ENCODE measurements at places on chromosomes 4 and X.

DNA sequence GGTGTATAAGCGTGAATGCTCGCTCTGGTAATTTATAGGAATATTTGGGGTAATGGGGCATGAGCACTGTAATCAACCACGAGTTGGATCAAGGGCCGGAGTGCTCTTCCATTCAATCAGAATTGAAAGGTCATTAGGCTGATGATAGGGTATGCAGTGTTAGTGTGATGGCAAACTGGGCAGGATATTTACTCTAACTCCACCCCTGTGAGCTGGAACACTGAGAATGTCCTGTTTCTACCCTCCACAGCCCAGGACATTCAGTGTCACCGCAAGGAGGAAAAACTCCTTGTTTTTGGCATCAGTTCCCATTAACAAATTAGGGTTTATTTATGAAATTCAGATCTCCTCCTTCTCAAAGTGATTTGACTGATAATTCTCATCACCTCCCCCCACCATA, 137.8 kb downstream of the HS6ST2 start:
- DNase-seq: no peak

DNA sequence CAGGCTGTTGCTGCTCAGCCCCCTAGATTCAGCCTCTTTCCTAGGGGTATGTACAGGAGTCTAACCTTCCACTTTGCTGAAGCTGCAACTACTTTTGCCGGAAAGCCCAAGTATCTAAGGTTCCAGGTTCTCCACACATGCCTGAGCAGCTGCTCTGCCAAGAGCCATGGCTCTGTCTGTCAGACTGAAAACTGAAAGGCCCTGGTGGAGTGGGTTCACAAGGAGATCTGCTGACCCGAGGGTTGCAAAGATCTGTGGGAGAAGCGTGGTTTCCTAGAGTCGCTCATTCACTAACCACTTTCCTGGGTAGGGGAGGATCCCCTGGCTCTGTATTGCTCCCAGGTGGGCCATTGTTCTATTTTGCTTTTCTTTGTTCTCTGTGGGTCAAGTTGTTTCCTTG, 6.0 kb upstream of the PNMA6F start:
- no peak for DNase-seq

GRCh38 chr4:47538825-47539154, 53.7 kb downstream of the ATP10D start:
- no peak for DNase-seq

DNA sequence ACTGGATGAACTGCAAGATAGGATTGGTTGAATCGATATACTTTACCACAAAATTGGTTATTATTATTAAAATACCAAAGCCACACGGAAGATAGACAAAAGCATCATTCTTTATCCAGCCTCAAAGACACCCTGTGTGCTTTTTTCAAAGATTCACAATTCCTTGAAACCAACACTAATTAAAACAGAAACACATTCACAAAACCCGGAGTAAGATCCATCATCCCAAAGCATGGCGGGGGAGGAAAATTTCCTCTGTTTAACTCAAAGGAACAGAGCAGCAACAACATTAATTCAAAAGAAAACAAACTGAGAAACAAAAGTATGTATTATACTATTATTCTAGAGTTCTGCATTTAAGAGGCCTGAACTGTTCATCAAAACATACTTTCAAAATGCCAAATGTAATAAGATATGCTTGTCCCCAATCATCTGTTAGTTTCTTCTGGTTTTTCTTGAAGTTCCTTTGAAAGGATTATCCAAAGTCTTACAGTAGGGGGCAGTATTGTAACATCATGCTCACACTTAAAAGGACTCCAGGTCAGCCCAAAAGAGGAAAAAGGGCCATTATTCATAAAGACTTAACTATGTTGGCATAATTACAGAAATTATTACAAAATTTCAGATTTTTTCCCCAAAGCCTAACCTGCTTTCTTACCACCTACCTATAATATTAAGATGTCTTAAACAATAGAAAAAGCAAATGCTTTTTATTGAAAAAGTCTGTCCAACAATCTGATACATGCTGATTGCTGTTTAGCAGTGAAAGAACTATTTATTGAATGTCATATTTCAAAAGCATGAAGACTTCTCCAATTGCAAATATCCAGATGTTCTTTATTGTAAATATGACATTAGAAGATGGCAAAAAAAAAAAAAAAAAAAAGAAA, 168.7 kb downstream of the SCFD2 start:
- no peak for DNase-seq

- DNase-seq: no peak
Observed at GRCh38 chr4:90943311-90943710, 816.1 kb downstream of the CCSER1 start.

DNA sequence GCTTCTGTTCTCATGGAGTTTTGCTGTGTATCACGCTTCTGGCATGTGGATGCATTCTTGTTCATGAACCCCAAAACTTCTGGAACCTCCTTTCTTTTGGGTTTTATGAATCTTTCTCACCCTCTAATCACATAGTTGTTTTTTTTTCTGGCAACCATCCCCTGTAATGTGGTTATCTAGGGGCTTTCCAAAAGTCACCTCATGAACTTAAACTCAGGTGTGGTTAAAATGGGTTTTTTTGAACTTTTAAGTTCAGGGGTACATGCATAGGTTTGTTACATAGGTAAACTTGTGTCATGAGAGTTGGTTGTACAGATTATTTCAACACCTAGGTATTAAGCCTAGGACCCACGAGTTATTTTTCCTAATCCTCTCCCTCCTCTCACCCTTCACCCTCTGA, 1099.4 kb upstream of the SLIT2 start:
- DNase-seq: no peak

- no peak for DNase-seq
Observed at GRCh38 chr4:11895766-11896165, 467.1 kb upstream of the HS3ST1 start.

GRCh38 chr4:123743848-123744247, 347.3 kb downstream of the SPRY1 start:
- DNase-seq: no peak

GRCh38 chrX:13863324-13863723, 46.4 kb upstream of the GPM6B start:
- no peak for DNase-seq

DNA sequence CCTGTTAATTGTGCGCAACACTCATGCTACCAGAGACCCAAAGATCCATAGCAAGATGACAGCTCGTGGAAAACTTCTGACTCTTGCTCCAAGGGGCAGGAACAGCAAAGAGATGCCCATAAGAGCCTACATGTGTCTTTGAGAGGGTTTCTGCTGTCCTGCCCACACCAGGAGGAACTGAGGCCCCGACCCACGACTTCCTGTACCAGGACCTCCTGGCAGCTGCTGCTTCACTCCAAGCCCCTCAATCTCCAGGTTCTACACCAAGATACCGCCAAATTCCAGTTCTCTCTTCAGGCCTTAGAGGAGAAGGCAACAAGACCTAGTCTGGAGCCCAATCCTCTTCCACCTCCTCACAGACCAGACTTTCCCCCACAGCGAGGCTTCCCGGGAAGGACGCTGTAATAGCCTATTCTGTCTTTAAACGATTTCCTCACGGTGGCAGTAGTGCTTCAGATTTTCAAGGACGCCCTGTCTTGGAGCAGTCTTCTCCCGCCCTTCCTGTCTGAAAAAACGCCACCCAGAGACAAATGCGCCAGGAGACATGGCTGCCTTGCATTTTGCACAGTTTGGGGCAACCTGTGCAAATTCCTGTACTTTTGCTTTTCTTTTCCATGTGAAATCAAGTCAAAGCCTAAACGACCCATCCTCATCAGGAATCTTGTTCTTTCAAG, 230.2 kb upstream of the STK26 start:
- DNase-seq: no peak

DNA sequence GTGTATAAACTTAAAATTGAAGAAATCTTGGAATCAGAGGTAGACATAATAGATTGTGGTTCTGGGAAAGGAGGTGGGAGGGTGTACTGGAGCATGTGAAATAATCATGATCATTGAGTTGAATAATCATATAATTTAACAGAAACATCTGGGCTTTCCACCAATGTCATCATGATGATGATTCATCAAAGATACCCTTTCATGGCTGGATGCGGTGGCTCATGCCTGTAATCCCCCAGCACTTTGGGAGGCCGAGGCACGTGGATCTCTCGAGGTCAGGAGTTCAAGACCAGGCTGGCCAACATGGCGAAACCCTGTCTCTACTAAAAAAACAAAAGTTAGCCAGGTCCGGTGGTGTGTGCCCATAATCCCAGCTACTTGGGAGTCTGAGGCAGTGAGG, 6.7 kb upstream of the RUFY3 start:
- no peak for DNase-seq

DNA sequence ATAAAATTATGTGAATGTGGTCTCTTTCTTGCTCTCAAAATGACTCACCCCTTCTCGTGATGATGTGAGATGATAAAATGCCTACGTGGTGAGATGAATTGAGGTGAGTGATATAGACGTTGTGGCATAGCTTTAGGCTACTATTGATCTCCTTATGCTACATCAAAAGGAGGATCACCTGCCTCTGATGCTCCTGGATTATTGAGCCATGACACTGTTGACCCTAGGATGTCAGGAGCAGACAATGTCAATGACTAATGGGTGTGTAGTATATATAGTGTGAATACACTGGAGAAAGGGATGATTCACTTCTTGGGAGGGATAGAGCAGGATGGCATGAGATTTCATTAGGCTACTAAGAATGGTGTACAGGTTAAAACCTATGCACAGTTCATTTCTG, 210.7 kb upstream of the PRPS2 start:
- DNase-seq: no peak

- no peak for DNase-seq
Observed at GRCh38 chr4:32661229-32661628, 1941.1 kb downstream of the PCDH7 start.

DNA sequence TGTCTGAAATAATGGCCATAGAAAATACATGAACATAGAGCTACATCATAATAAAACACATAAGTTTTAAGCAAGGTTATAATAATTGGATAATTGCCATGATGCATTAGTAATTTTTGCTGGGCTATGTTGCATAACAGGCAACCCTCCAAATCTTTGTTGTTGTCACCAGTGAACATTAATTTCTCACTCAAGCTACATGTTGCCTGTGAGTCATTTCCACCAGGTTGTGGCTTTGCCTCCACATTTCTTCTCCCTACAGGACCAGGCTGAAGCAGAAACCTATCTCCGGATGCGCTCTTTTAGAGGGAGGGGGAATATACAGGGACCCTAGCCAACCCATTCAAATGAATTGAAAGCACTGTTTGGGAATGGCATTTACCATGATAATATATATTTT, 347.7 kb downstream of the GABRG1 start:
- no peak for DNase-seq

DNA sequence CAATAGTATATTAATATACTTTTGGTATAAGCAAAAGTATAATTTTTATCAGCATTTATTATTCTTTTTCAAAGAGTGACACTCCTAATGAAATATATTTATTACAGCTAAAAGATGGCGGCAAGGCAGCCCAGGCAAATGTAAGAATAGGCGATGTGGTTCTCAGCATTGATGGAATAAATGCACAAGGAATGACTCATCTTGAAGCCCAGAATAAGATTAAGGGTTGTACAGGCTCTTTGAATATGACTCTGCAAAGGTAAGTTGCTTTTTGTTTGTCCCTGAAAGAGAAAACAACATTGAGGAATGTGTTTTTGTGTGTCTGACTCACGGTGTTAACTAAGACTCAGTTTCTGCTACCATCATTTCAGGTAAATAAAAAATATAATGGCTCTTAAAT, 71.9 kb downstream of the PDLIM5 start:
- no peak for DNase-seq

- no peak for DNase-seq
Observed at GRCh38 chrX:40420899-40421729, 159.7 kb upstream of the ATP6AP2 start.

- DNase-seq: peak; percentile 47
Observed at GRCh38 chr4:154626793-154627484, 14.5 kb upstream of the FGG start.

DNA sequence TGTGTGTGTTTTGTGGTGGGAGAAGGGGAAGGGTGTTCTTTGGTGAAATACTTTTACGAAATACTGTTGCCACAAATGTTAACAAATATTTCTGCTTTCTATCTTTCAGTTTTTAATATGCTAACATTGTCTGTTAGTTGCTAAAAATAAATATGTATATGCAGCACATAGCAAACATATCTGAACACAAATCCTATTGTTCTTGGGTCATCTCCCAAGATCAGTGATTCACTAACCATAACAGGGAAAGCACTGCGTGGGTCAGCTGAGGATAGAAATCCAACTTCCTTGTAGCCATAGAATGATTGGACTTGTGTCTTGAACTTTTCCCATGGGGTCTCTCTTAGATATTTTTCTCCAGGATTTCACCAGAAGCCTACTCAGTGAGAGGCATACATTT, 250.3 kb upstream of the FAM47A start:
- no peak for DNase-seq

Data from activated CD4-positive, alpha-beta memory T cell treated with anti-CD3 and anti-CD28 coated beads, Interleukin-2, amount 10 ng/mL, durations not matched to agents 7 days and 5 days (primary cell).